ENCODE measurements at places on chromosomes 11 and 22.

DNA sequence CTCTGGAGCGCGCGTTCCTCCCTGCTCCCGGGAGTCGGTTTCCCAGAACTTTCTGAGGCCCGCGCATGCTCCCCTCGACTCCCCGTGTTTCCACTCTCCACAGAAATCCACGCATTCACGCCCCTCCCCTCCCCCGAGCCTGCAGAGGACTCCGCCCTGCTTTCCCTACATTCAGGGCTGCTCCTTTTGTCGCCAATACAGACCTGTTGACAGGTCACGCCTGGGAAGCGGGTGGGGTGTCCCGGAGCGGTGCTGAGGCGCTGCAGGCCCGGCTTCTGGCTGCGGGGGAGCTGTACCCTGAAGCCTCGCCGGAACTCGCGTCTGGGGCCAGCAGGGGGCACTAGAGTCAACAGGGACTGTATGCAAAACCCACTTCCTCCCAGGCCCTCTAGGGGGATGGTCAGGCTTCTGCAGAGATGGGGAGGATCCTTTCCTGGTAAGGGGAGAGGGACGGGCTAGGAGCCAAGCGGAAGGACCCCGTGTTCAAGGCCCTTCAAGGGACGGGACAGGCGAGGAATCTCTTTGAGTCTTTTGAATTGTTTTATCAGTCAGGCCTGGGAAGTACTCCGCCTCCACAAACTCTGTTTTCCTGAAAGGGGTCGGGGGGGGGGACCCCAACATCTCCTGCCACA is at the start of gene PRAME:
TSS of gene PRAME (minus strand) at position 294 of the 632 bp plus-strand sequence. CDS start 2,433 bp downstream, outside the sequence.
- DNase-seq, result no peak

DNA sequence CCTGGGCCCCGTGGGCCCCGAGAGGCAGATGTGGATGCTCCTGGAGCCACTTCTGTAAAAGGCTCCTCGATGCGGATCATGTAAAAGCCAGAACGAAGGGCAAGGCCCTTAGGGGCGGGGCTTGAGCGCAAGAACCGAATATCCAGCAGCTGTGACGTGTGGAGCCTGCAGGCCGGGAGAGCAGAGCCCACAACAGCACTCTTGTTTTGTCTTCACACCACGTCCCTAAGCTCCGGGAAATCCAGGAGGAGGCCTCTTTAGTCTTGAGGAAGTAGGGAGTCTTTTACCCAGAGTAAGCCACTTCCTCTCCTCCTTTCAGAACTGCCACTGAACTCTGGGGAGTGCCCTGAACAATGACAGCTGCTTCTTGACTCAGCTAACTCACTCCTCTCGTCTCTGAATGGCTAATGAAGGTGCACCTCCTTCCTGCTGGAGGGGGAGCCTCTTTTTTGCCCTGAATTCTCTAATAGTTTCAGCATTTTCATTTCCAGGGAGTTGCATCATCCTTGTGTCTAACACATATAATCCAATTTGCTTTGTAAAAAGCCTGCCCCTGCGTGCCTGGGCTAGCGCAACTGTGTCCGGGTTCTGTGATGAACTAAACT is 12.5 kb downstream of the L3MBTL2 start:
- DNase-seq, result peak; percentile 74

GRCh38 chr11:24295360-24295759 is 201.5 kb upstream of the LUZP2 start:
- no peak for DNase-seq

- no peak for DNase-seq
These were observed 44.5 kb upstream of the RPS13 start for GRCh38 chr11:17121981-17122380.

DNA sequence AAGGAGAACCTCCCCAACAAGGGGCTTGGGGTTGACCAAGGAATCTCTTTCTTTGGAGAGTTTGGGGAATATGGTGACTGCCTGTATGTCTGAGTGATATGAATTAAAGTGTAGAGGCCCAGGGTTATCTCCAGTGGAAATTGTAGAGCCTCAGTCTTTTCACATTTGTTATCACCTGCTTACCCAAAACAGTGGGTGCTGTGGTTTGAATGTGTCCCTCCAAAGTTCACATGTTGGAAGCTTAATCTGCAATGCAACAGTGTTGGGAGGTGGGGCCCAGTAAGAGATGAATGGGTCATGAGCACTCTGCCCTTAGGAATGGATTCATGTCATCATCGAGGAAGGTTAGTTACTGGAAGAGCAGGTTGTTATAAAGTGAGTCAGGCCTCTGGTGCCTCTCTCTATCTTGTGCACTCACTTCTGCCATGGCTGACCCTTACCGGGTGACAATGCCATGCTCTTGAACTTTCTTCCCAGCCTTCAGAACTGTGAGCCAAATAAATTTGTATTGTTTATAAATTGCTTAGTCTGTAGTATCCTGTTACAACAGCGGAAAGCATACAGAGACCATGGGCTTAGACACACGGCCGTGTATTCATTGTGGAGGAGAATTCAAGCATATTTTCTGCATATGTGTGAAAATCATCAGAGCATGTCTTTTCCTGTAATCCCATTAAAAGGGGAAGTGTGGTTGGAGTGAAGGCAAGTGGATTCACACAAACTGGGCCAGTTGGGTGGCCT is 114.1 kb upstream of the TBCEL start:
- no peak for DNase-seq

DNA sequence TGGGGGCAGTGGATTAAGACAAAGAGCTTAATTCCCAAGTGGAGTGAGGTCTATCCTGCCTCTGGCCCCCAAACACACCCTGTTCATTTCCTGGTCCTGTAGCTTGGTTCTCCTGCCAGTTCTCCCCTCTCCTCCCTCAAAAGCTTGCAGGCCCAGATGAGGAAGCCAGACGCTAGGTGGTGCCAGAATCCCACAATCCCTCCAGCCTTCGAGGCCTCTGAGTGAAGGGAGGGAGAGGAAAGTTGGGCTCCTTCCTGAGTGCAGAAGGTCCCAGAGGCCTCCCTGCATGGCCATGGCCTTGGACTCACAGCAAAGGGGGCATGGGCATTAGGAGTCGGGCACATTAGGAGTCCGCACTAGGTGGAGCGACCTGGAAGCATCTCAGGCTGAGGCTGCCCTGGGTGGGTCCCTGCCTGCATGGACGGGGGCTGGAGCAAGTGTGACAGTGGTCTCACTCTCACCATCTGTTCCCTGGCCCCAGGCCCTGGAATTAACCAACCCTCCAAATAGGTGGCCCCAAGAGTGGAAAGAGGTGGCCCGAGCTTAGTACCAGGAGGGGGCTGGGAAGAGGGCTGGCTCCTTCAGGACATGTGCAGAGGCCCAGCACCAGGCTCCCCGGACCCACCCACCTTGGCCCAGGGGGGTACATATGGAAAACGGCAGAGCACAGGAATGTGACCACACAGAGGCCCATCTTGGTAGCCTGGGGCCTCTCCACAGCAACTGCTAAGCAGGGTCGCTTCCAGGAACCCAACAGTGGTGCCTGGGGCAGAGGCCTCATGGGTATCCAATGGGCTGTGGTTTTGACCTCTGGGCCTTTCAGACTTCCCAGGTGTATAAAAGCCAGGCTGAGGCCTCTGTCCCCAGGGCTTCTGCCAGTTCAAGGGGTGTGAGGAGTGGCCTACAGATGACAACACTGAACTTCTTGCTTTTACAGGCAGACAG is 5.2 kb downstream of the FXYD2 start:
- DNase-seq, result no peak

DNA sequence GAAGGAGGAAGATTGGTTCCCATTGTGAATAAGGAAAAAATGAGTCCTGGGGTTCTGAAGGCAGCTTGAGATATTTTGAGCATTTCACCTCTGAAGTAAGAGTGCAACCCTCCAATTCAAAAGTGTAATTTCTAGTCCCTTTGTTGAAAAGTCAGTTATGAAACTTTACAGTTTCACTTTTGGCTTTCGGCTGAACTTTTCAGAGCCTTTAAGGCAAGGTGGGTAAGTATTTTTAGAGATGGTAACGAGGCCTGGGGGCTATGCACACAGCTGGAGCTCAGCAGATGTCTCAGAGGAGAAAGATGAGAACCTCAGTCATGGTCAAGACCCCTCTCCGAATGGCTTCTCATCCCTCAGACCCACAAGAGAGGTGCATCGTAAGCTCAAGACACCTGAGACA is 267.6 kb downstream of the KIRREL3 start:
- DNase-seq, result no peak

- DNase-seq, result no peak
These were observed 46.2 kb downstream of the FLRT1 start for GRCh38 chr11:64081745-64082442.
